Urothelium cell line (cell line): ENCODE measurements at places on chromosomes 5 and 9.
A peak's percentile ranks its signal among the peaks of the same experiment; 100 is the strongest.

GRCh38 chr9:101172616-101173015 lies 144.1 kb downstream of the PLPPR1 start:
- DNase-seq, result no peak

- DNase-seq, result no peak
Measured at GRCh38 chr5:148776261-148776660, 50.1 kb upstream of the ADRB2 start.

GRCh38 chr5:168404365-168404764 lies 81.9 kb upstream of the RARS1 start:
- DNase-seq, result peak; percentile 68

DNA sequence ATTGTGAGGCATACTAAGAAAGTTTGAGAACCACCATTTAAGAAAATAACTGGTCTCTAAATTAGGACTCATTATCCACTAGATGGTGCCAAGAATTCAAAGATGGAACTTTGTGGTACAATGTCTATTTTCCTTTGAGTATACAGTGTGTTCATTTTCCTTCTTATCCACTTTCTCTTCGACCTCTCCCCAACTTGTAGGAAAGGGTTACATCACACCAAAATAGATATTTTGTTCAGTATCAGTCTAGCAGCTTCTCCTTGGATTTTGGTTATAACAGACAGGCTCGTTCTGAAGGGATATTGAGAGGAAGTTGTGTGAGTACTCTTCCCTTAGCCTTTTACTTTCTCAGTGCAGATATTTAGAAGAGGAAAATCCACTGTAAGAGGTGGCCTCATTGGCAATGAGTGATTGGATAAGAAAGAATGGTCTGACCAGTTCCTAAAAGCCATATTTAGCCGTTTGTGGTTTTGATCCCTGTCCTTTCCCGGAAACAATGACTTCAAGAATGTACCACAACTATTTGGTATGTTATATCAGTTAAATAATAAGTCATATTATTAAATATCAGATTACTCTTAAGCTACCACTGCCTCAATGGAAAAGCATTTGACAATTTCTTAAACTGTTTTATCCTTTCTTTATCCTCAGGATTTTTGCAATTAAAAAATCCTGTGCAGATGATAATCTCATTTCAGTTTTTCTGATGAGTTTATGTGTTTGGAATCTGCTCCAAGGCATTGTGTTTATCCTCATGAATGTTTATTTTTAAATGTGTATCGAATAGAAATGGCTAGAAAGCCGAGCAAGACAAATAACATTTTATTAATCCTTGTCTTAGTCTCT lies 69.0 kb upstream of the GRAMD2B start:
- peak; percentile 70 for DNase-seq

GRCh38 chr9:127124111-127124531 lies 1.7 kb upstream of the ANGPTL2 start:
- no peak for DNase-seq

DNA sequence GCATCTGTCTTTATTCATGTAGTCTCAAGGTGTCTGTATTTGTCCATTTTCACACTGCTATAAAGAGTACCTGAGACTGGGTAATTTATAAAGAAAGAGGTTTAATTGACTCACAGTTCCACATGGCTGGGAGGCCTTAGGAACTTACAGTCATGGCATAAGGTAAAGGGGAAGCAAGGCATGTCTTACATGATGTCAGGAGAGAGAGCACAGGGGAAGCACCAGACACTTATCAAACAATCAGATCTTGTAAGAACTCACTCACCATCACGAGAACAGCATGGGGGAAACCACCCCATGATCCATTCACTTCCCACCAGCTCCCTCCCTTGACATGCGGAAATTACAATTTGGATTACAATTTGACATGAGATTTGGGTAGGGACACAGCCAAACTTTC lies 44.2 kb downstream of the NLN start:
- DNase-seq, result no peak

- DNase-seq, result no peak
Measured at GRCh38 chr9:134319306-134320125, 6.7 kb upstream of the RXRA start.

DNA sequence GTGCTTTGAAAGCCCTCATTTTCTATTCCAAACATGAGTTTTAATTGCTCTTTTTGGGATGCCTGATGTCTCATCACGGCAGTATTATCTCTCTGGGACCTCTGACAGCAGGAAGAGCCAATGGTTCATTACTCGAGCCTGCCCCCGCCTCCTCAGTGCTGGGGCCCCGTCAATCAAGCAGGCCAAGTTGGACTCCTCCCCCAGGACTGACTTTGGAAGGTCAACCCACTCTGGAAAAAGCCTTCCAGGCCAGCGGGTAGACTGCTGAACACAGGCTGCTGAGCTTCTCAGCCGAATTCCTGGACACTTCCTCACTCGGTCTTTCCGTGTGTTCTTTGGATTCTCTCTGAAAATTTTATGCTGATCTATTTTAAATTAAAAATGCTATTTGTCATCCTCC lies 9.5 kb upstream of the BARHL1 start:
- DNase-seq, result no peak

- no peak for DNase-seq
Measured at GRCh38 chr5:180463216-180463900, 30.8 kb upstream of the CNOT6 start.

DNA sequence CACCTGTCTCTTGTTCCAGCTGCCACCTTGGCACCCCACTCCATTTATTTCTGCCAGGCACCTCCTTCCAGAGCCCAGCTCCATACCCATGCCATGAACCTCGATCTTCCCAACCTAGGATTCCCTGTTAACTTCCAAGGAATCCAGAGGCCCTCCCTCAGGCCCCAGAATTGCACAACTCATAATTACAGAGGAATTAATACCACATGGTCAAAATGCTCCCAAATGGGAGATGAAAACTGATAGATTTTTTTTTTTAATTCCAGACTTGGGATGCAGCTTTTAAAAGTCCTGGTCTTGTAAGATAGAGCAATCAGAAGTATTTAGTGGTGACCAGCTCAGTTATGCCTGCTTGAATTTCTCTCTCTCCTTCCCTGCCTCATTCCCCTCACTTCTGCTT lies 96.2 kb upstream of the CCDC112 start:
- no peak for DNase-seq

DNA sequence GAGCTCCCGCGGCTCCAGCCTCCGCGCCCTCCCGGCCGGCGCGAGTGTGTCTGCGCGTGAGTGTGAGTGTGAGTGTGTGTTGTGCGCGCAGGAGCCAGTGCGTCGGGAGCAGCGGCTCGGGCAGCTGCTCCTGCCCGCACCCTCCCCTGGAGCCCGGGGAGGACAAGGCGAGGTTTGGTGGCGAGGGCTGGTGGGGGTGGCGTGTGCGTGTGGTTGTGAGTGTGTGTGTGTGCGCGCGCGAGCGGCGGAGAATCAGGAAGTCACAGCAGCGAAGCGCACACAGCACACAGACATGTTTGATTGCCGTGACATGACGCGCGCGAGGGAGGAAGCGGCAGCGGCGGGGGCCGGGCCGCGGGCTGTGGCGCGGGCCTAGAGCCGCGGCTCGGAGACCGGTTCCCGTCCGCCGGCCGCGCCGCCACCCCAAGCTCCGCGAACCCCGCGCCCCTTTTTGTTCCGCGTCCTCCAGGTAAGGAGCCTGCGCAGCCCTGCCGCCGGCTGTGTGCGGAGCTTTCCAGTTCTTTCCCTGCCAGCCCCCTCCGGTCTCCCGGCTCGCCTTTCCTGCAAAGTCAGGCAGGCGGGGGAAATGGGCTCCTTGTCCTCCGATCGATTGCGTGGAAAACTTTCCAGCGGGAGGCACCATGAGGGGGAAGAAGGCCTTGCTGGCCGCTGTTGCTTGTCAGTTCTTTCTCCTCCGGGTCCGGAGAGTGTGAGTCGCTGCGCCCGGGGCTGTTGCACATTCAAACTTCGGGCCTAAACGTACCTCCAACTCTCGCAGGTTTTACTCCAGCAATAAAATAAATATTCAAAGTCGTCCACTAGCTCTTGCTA lies 2.4 kb downstream of the SMARCA2 start:
- peak; percentile 44 for DNase-seq

DNA sequence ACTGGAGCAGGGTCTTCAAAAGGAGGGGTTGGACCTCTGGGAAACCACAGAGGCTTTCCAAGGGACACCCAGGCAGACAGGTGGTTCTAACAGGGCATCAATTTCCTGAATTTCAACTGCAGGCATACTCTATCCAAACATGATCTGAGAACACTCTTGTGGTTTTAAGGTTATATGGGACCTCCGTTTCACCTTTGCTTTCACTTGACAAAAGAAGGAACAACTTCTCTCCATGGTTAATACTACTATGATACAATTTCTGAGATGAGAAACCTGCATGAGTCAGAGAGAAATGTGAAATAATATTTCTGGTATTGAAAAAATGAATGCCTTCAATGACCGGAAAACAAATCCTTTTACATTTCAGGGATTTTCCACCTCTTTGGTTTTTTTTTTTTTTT lies 28.0 kb upstream of the ERAP1 start:
- DNase-seq, result no peak

DNA sequence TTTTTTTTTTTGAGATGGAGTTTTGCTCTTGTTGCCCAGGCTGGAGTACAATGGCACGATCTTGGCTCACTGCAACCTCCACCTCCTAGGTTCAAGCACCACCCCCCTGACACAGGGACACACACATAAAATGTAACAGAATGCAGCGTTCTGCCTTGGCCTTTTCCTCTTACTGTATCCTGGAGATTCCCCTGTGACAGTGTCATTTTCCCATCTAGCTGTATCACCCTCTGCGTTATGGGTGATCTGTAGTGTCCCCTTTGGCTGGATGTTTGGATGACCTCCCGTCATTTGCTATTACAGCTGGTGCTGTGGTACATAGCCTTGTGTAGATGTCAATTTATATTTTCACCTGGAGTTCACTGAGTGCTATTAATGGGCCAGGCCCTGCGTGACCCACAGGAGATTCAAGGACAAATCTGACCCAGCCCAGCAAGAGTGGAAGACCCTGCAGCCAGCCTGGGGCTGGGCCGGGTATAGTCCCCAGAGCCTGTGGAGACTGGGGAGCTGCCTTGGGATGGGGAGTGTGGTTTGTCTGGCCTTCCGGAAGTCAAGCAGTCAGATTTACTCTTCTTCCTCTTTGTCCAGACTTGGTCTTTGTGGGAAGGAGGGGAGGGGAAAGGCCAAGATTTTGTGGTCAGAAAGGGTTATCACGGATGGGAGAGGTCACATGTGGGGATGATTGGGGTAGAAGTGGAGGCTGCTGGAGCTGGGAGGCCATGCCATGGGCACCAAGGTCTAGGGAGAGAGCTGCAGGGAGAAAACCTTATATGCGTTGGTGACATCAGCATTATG lies 43.6 kb downstream of the ERGIC1 start:
- no peak for DNase-seq

GRCh38 chr5:107470295-107470582 lies 200.5 kb downstream of the EFNA5 start:
- no peak for DNase-seq

DNA sequence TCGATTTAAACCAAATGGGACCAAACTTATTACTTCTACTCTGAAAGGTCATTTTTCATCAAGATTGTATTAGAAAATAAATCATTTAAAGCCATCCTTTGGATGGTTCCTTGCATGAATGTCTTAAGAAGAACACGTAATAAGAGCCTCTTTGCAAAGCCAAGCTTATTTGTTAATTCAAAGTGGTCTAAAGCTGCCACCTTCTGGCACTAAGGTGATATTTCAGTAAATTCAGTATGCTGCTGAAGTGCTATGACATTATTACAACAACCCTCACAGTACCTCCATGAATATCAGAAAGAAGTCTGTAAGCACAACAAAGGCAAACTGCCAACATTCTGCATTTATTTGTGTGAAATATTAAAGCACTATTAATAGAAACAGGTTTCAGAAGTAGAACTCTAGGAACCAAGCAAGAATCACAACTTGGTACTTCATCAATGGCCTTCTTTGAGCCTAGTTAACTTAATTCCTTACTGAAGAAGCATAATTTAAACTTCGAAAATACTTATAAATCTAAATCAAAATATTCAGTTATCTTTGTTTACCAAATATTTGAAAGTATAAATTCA lies 53.1 kb upstream of the TYRP1 start:
- DNase-seq, result peak; percentile 2

DNA sequence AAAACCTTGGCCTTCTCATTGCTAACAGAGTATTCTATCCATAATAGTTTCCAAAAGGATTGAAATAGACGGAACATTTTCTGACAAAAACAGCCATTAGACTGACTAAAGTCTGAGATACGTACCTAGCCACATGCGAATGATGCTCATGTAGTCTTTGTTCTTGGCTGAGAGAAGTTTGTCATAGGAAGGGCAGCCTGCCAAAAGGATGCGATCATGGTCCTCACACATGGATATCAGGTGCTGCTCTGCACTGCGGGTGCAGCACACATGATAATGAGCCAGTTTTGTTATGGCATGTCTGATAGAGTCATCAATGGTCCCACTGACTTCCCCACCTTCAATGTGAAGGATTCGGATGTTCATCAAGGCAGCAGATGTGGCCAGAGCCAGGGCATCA lies 12.3 kb downstream of the GNE start:
- DNase-seq, result no peak

DNA sequence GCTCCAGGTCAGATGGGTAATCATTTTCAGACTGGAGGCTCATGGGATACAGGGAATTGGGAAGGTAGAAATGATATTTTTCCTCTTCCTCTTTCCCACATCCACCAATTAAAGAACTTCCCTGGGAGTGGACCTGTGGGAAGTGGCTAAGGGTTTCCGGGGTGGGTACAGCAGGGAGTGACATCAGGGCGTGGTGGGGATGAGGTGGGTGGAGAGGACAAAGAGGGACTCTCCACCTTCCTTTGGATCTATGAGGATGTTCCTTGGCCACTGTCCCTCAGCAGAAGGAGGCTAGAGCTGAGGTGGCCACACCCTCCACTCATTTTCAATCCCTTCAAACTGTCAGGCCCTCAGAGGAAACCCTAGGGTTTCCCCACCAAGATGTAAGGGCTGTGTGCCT lies 54.7 kb downstream of the IRF1 start:
- no peak for DNase-seq
